ENCODE measurements at places on chromosomes 2 and 18.

GRCh38 chr2:130720528-130720927 is 8.3 kb upstream of the GPR148 start:
- DNase-seq: no peak

- no peak for DNase-seq
These were observed 147.9 kb upstream of the DNMT3A start for GRCh38 chr2:25489631-25490030.

GRCh38 chr2:240989451-240990265 is 8.8 kb upstream of the SNED1 start:
- DNase-seq: no peak

DNA sequence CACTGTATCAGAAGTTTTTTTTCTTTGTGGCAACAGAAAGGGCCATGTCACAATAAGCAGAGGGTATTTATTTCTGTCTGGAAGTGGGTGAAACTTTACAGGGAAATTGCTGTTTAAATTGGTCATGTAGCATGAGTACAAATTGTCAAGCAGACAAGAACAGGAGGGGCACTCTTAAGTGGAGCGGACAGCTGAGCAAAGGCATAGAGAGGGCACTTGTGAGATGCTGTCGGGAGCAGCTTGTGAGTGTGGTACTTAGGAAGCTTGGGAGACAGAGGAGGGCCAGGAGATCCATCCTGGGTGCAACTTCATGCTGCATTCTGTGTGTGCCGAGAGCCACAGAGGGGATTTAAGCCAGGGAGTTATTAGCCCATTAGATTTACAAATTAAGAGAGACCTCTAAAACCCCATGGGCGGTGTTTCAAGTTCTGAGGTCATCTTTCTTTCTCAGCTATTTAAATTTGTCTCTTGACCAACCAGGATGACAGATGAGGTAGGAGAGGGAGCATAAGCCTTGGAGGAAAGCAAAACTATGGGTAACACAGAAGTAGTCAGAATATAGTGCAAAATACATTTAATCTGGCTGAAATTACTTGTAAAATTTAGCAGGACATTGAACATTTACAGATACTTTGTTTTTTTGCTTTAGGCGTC is 30.4 kb downstream of the INPP4A start:
- no peak for DNase-seq

DNA sequence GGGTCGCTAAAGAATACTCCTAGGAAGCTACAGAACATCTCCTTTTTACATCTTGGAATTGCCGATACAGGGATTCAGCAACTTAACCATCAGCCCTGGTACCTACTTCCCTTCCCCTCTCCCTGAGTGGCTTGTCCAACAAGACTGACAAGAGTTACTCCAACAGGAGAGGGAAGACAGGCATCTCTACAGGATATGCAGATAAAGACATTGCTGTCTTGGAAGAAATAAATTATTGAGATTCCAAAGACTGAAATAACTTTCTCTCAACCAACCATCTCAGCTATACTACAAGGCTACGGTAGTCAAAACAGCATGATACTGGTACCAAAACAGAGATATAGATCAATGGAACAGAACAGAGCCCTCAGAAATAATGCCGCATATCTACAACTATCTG is 87.2 kb downstream of the TRABD2A start:
- DNase-seq: no peak

DNA sequence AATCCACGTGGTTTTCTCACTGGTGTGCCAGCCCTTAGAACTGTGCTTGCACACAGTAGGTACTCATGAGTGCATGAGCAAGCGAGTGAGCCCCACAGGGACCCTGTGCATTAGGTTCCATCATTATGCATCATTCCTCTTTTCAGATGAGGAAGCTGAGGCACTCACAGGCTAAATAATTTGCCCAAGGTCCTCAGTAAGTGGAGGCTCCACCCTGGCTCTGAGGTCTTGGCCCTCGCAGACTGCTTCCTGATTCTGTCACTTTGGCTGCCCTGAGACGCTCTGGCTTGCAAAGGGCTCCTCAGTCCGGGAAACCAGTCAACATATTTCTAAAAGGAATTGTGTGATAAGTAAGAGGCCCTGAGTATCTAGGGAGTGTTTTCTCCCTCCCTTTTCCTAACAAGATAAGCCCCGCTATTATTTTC is 71.7 kb downstream of the IL1R2 start:
- DNase-seq: no peak

- no peak for DNase-seq
These were observed 368.6 kb downstream of the GRB14 start for GRCh38 chr2:164252568-164253287.

GRCh38 chr18:22703883-22704585 is 229.1 kb upstream of the RBBP8 start:
- no peak for DNase-seq

GRCh38 chr2:204591225-204591624 is 46.0 kb downstream of the PARD3B start:
- DNase-seq: no peak

GRCh38 chr2:20012282-20013125 is at the start of gene MATN3:
Gene MATN3 (minus strand): TSS chr2:20012668. CDS start chr2:20012631, 37 bp downstream.
- DNase-seq: no peak

GRCh38 chr2:193894081-193894480 is 1699.3 kb upstream of the TMEFF2 start:
- no peak for DNase-seq

DNA sequence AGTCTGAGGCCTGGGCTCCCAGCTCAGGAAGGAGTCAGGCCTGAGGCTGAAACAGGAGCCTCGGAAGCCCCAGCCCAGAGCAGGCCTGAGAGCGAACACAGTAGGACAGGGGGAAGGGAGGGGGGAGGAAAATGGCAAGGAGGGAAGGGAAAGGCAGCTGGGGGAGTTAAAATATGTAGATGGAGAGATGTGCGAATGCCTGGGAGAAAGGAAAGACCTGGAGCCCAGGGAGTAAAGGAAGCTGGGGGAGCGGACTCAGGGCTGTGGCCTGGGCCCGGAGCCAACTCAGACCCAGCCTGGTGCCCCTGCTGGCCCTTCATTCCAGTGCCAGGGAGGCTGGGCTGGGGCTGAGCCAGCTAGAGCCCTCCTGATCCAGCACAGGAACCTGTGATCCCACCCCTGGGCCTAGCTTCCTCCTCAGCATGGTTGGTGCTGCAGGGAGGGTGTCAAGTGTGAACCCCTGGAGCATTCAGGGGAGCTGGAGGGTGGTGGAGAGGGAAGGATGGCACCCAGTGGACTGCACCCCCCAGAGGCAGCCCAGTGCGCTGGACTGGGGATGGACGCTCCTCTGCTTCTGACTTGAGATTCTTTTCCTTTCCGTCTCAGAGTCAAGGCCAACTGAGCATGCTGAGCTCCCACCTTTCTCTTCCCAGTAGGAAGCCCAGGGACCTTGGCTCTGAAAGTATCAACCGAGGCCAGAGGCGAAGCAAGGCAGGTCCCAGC is 46.3 kb downstream of the EMX1 start:
- DNase-seq: no peak

GRCh38 chr2:30545875-30546274 is 98.8 kb downstream of the LCLAT1 start:
- DNase-seq: no peak

GRCh38 chr2:12278217-12278750 is 438.5 kb upstream of the TRIB2 start:
- no peak for DNase-seq

GRCh38 chr2:174492963-174493431 is 6.2 kb upstream of the GPR155 start:
- DNase-seq: peak; percentile 76

GRCh38 chr2:82230406-82230805 is 1925.9 kb upstream of the LRRTM1 start:
- no peak for DNase-seq

- DNase-seq: no peak
These were observed 18.0 kb upstream of the SAG start for GRCh38 chr2:233289648-233290047.

DNA sequence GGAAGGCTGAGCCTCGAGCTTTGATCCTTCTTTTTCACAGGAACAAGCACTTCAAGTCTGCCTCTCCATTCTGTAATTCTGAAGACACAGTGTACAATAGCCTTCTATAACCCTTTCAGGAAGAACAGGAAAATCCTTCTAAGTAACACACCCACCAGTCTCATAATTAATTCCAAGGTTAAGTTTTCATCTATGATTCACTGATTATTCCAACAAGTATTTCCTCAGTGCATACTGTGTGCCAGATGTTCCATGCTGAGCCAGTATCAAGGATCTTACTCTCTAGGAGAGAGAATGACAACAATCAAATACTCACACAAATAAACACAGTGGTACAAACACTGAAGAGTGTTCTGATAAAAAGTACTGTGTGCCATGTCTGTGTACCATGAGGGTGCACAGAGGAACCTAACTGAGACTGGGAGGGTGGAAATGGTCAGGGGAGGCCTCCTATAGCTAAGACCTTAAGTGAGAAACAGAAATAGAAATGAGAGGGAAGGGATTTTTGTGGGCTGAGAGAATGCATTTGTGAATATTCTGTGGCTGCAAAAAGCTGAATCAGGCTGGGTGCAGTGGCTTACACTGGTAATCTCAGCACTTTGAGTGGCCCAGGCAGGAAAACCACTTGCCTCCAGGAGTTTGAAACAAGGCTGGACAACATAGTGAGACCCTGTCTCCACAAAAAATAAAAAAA is 7.3 kb upstream of the MTLN start:
- no peak for DNase-seq

- no peak for DNase-seq
These were observed 47.7 kb downstream of the OSBPL6 start for GRCh38 chr2:178241844-178242551.

GRCh38 chr18:5537860-5538259 is 5.9 kb downstream of the EPB41L3 start:
- DNase-seq: no peak

DNA sequence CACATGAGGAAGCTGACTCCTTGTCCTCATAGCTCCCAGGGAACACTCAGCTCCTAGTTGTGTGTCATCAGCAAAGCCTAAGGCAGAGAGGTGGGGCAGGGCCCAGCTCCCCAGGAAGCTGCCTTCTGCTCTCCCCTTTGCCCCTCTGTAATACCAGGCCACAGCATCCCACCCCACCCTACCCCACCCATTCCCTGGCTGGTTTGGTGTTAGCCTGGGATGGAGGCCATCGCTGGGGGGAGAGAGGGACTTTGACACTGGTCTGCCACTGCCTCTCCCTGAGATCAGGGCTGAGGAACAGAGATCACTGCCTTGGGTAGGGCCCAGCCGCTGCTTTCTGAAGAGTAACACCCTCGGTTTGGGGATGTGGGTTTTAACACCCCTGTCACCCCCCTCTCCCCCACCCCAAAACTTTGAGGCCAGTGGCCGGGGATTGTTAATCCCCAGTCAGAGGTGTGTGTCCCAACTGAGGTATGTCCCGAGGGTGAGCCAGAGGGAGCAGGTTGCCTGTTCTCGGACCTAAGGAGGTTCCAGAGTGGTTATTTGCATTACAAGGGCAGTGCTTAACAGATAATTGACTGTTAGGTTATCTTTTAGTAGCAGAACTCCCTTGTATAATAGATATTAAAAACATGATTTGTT is 41.4 kb downstream of the TET3 start:
- peak; percentile 18 for DNase-seq

- no peak for DNase-seq
These were observed 48.7 kb downstream of the FBXO48 start for GRCh38 chr2:68418419-68418818.

- DNase-seq: no peak
These were observed 101.3 kb downstream of the INHBB start for GRCh38 chr2:120447127-120447785.

GRCh38 chr18:56952026-56952425 is 194.9 kb upstream of the BOD1L2 start:
- no peak for DNase-seq

DNA sequence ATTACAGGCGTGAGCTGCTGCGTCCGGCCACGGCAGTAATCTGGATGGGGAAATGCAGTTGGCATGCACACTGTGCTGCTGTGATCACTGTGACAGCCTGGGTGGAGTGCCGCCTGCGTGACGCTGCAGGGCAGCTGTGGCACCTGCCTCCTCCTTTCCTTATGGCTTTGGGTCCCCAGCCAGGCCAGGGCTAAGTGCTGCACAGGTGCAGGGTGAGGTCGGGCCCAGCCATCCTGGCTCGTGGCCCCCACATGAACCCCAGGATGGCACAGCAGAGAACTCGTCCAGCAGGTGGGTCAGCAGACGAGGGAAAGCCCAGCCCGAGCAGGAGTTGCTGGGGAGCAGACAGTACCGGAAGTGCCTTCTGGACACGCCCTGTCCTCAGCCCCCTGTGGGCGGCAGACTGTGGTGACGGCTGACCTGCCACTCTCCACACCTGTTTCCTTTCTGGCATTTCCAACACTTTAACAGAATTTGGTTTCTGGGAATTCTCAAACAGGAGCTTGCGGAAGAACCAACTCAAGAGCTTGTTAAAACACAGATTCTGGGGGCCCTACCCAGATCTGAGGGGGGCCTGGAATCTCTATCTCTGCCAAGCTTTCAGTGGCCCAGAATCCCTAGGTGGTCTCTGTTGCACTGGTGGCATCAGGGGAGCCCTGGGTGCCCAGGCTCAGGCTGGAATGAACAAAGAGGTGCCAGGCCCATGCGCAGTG is 16.9 kb downstream of the HS1BP3 start:
- DNase-seq: no peak

DNA sequence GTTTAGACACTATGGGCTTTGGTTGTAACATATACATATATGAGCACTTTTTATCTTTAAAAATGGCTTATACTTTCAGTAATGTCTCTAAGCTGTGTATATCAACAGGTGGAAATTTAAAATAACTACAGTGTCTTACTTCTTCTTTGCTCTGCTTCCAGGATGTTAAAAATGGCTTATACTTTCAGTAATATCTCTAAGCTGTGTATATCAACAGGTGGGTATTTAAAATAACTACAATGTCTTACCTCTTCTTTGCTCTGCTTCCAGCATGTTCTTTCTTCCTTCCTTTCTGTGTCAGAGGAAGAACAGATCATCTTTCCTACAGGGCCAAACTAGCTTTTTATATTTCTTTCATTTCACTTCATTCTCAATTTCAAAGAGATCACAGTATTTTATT is 689.6 kb downstream of the EPHA4 start:
- DNase-seq: no peak

DNA sequence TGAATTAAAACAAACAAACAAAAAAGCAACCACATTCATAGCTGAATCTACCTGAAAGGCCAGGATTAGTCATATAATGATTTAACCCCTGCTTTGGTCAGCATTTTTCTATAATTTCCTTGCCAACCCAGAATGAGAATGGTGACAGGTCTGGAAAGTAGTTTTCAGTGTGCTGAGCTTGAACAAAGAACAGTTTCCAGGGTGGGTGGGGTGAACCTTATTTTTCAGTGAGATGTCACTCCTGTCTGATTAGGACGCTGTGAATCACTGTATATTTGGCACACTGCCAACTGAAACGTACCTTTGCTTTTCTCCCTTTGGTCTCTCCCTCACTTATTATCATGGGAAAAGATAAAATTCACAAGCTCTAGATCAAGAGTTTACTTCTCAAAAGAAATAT is 35.0 kb upstream of the DSC1 start:
- DNase-seq: no peak

DNA sequence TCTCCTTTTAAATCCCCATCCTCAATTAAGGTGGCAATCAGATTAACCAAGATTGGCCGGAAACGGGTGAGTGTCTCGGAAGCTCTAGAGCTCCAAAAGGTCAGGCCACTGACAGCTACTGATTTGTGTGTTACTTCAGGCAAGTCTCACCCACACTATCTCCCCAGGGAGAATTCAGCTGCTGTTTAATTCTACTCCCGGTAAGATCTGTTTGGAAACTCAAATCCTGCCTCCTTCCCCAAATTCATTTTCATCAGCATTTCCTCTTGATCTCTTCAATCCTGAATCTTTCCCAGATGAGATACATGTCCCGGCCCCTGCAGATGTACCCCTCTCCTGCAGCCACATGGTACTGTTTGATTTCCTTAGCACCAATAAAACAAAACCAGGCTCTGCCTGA is 34.9 kb downstream of the EFR3B start:
- no peak for DNase-seq
